ENCODE measurements at places on chromosomes 1 and 21.

- DNase-seq: no peak
- no peaks in the 10 kb centered on the region for H3K4me1 ChIP-seq
- H3K36me3 ChIP-seq: no peaks in the 10 kb centered on the region
These were observed 157.3 kb downstream of the SLC30A10 start for GRCh38 chr1:219771080-219771479.

GRCh38 chr1:235709018-235709417, 59.4 kb upstream of the GNG4 start:
- H3K27me3 ChIP-seq: no peaks in the 10 kb centered on the region
- no peak overlapping the region for H3K4me3 ChIP-seq
- H3K4me1 ChIP-seq: no peaks in the 10 kb centered on the region
- DNase-seq: no peak
- H3K27ac ChIP-seq: no peak overlapping the region

DNA sequence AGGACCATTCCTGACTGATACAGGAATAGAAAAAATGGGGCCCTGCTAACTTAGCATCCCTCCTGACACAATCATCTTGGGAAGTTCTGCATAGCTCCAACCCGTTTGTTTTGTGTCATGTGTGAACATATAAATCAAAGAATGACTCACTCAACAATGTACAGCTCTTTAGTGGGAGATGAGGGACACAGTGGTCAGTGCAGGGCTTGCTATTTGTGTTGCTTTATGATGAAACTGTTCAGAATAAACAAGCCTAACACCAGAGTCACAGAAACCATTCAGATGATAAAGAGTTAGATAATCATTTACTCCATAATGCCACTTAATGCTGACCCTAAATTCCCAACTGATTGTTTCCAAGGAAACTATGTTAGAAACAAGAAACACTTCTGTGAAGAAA, 154.2 kb upstream of the ZNHIT6 start:
- no peak overlapping the region for H3K27ac ChIP-seq
- DNase-seq: no peak
- no peaks in the 10 kb centered on the region for H3K4me1 ChIP-seq
- no peak overlapping the region for H3K4me3 ChIP-seq

DNA sequence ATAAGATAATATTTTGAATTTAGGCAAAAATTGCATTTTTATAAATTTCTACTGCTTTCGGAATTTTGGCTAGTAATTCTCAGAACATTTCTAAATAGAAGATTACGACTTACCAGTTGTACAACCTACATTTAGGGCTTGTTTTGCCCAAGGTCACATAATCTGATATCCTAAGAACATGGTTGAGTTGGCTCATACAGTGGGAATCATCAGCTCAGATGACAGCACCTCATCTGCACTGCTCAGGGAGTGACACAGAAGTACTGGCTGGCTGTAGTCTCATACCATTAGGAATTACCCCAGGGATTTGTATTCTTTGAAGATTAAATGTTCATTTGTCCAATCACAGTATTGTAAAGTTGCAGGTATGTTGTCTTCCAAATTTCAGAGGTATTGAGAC, 217.6 kb downstream of the ADGRL2 start:
- no peak overlapping the region for H3K4me3 ChIP-seq
- no peak overlapping the region for H3K27ac ChIP-seq
- no peaks in the 10 kb centered on the region for H3K27me3 ChIP-seq
- no peaks in the 10 kb centered on the region for H3K4me1 ChIP-seq

- DNase-seq: no peak
- no peak overlapping the region for H3K27ac ChIP-seq
- no peak overlapping the region for H3K4me3 ChIP-seq
- no peaks in the 10 kb centered on the region for H3K36me3 ChIP-seq
These were observed 128.2 kb downstream of the DMRTB1 start for GRCh38 chr1:53587252-53587988.

GRCh38 chr1:236663934-236664333, 22.4 kb upstream of the ACTN2 start:
- no peak overlapping the region for H3K27ac ChIP-seq
- no peak overlapping the region for H3K4me3 ChIP-seq
- H3K36me3 ChIP-seq: no peaks in the 10 kb centered on the region
- H3K4me1 ChIP-seq: no peaks in the 10 kb centered on the region
- no peak for DNase-seq
- H3K27me3 ChIP-seq: peaks cover 4% of the 10 kb centered on the region

- DNase-seq: no peak
- H3K27me3 ChIP-seq: no peaks in the 10 kb centered on the region
- peaks cover 65% of the 10 kb centered on the region for H3K4me1 ChIP-seq
- no peak overlapping the region for H3K4me3 ChIP-seq
- H3K36me3 ChIP-seq: no peaks in the 10 kb centered on the region
These were observed 5.3 kb upstream of the FGGY start for GRCh38 chr1:59291561-59291960.
